ENCODE measurements at places on chromosomes 2 and 18. TPM values are rescaled to one million over a fixed set of nuclear protein-coding genes. Genes with fewer than 3 reads are reported as not detected.

- H3K4me3 ChIP-seq = no peak overlapping the region
- peaks cover 10% of the 10 kb centered on the region for H3K4me1 ChIP-seq
- H3K36me3 ChIP-seq = no peaks in the 10 kb centered on the region
- peaks cover 6% of the 10 kb centered on the region for H3K27me3 ChIP-seq
These were observed 76.3 kb upstream of the ZCCHC2 start for GRCh38 chr18:62446511-62446910.

The LBX2 gene
- 0.52 TPM for polyA plus RNA-seq

DNA sequence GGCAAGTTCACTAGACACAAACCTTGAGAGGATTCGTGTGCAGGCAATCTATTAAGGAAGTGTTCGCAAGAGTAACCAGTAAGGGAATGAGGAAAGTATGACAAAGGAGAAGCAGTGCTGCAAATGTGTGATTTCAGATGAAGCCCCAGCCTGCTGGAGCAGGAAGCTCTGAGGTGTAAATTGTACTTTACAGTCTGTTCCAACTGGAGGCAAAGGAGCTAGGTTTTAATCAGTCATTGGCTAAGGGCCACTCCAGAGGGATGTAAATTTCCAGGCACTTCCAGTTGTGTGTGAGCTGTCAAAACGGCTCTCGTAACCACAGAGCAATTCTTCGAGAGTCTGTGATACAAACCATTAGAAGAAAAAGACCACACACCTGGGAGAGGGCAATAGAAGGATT, 359.5 kb upstream of the FAM98A start:
- DNase-seq = no peak
- H3K36me3 ChIP-seq = no peaks in the 10 kb centered on the region
- H3K4me1 ChIP-seq = no peaks in the 10 kb centered on the region
- no peak overlapping the region for H3K27ac ChIP-seq

DNA sequence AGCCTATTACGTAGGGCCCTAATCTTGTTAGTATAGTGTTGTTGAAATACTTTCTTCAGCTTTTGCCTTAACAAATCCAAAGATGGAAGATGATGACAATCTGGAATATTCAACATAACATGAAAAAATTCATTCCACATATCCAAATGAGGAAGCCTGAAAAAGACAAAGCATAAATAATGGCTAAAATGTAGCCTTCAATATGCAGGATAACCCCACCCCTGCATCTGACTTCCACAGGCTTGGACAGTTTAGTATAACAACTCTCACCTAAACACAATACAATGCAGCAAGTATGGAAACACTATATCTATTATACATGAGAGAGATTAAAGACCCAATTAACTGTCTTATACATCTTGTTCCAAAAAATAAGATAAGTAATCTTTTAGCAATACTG, 39.9 kb downstream of the BUB1 start:
- no peak for DNase-seq
- no peak overlapping the region for H3K27ac ChIP-seq
- no peaks in the 10 kb centered on the region for H3K27me3 ChIP-seq
- no peak overlapping the region for H3K4me3 ChIP-seq

The SERPINB11 gene
- polyA plus RNA-seq = not detected

DNA sequence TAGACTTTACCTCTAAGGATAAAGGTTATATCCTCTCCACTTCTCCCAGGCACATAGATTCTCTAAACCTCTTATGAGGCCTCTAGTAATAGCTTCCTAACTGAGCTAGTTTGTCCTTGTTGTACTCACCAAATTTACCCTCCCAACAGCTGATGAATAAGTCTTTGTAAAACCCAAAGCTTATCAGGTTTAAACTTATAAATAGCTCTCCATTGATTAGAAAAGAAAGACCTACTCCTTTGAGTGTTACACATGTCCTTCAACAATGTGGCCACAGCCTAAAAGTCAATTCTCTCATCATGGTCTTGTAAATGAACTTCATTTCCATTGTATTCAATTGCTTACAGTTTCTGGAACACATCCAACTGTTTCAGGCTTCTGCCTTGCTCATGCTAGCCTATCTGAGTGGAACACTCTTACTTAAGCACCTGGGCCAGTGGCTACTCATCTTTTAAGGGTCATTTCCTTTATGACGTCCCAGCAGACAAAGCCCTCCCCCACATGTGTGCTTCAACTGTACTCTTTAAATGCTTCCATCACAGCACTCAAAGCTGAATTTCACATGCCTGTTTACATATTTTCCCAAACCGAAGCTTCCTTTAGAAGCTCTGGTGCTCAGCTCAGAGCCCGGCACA, 131.6 kb downstream of the CDH2 start:
- peak; percentile 24 for DNase-seq
- no peaks in the 10 kb centered on the region for H3K4me1 ChIP-seq
- no peaks in the 10 kb centered on the region for H3K27me3 ChIP-seq
- H3K4me3 ChIP-seq = no peak overlapping the region
- H3K36me3 ChIP-seq = no peaks in the 10 kb centered on the region
- no peak overlapping the region for H3K27ac ChIP-seq
